EL (cell line): ENCODE measurements at places on chromosomes 16 and 17.

DNA sequence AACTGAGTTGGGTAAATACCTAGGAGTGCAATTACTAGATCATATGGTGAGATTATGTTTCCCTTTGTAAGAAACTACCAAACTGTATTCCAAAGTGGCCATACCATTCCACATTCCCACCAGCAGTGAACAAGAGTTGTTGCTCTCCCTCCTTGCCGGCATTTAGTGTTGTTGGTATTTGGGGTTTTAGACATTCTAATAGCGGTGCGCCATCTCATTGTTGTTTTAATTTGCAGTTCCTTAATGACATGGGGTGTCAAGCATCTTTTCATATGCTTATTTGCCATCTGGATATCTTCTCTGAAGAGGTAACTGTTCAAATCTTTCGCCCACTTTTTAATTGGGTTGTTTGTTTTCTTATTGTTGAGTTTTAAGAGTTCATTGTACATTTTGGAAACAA is 164.2 kb upstream of the LHX1 start:
- DNase-seq = no peak

GRCh38 chr16:58339452-58339981 is 44.7 kb upstream of the PRSS54 start:
- DNase-seq = peak; percentile 31

- no peak for DNase-seq
These were observed 942 bp downstream of the LDAF1 start for GRCh38 chr16:21159281-21159951.

GRCh38 chr16:30526137-30526822 is at the start of gene ZNF768:
TSS of gene ZNF768 (minus strand) at chr16:30526566. CDS start at chr16:30526413, 153 bp downstream.
- peak; percentile 60 for DNase-seq

- no peak for DNase-seq
These were observed 4.5 kb downstream of the MINK1 start for GRCh38 chr17:4837471-4838308.

DNA sequence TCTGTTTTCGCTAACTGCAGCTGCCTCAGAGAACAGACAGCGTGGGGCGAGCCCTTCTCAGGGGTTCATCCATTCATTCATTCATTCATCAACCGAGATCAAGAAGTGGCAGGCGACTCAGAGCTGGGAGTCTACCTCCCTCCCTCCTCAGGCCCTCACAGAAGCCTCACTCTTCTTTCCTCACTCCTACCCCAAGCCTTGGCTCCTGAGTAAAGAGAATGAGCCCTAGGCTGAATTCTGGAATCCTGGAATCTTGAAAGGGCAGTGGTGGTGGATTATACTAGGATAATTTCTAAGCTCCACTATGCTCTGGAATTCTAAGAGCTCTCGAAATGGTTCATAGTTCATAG is 2.3 kb upstream of the DLX3 start:
- no peak for DNase-seq

DNA sequence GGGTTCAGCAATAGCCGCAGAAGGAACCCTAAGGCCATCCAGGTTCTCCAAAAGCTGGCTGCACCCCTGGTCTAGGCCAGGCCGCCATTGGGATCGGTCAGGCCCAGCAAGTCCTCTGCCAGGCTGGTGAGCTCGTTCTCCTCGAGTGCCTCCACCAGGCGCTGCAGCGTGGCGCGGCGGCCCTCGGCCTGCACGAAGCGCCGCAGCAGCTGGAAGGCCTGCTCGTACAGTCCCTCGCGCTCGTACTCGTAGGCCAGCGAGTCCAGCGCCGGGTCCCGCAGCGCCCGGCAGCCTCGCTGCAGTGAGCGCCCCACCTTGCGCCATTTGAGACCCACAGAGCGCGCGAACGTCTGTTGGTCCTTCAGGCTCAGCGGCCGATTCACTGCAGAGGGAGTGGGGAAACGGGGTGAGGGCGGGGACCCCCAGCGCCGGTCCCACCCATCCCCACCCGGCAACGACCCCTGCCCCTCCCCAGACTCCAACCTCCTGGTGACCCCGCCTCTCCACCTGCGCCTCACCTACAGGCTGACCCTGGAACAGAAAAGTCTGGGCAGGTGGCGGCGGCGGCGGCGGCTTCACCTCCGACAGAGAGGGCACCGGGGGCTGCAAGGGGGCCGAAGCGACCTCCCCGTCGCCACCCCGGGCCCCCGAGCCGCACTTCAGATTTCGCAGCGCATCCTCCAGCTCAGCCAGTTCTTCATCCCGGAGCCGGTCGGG is 3.9 kb upstream of the B3GNT9 start:
- no peak for DNase-seq

DNA sequence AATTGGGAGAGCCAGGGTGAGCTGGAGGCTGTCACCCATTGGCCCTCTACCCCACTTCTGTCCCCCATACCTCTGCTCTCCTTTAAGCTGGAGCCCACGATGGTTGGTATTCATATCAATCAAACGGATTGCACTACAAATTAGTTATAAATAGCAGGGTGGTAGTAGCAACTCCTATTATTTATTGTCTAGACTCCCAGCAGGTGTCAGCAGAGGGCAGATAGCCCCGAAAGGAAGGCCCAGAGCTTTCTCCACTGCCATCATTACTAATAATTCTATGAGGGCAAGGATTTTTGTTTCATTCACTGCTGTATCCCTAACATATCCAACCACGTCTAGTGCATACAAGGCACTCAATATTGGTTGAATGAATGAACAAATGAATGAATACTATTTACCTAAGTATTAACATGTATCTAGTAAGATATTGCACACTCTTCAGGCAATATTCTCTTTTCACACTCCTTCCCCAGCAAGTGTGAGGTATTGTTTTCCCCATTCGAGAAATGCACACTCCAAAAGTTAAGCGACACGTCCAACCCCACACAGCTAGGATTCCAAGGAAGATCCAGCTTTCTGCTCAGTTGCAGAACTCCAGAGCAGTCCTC is 6.3 kb downstream of the C17orf50 start:
- DNase-seq = peak; percentile 55

DNA sequence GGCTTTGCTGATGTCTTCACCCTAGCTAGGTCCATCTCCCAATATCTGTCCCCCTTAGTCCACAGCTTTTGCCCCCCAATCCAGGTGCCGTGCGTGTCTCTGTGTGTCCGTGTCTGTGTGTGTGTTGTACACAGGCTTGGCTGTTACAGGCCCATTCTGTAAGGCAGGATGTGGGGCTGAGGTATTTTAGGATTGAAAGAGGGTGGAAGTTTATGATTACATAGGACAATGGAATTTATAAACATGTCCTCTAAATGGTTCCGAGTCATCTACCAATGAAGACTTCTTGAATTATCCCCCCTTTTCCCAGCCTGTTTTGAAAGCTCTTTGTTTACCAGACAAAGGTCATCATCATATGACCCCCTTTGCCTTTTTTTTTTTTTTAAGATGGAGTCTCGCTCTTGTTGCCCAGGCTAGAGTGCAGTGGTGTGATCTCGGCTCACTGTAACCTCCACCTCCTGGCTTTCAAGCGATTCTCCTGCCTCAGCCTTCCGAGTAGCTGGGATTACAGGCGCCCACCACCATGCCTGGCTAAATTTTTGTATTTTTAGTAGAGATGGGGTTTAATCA is 21.9 kb downstream of the ACE start:
- DNase-seq = peak; percentile 65

DNA sequence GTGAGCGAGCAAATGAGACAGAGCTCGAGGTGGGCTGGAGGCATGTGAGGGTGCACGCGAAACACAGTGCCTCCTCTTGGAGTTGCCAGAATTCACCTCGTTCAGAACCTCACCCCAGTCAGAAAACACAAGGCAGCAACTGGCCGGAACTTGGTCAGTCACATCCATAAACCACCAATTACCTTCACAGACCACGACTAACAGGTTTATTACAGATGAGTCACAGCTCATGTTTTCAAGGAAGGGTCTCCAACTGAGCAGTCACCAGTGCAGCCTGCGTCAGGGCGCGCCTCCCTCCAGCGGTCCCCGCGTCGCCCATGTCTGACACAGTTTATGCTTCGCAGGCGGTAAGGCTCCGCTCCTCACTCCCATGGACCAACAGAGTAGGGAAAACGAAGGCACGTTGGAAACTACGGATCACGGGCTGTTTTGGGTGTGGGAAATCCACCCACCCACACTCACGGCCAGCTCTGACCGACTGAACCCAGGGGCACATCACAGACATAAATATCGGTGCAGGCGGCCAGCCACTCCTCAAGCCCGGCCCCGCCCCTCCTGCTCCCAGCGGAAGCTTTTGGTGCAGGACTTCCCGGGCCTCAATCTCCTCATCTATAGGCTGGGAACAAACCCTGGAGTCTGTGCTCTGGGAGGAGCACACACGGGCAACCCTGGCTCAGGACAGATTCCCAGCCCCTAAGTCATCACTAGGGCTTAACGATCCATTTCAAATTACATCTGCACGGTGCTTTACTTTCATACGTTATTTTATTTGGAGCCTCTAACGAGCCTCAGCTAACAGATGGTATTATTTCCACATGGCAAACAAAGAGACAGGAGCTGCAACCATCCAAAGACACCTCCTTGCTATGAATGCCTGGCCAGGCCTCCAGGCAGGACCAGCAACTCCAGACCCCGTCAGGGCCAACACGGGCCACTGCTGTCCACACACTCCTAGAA is 126.3 kb downstream of the ZNF778 start:
- DNase-seq = peak; percentile 45

DNA sequence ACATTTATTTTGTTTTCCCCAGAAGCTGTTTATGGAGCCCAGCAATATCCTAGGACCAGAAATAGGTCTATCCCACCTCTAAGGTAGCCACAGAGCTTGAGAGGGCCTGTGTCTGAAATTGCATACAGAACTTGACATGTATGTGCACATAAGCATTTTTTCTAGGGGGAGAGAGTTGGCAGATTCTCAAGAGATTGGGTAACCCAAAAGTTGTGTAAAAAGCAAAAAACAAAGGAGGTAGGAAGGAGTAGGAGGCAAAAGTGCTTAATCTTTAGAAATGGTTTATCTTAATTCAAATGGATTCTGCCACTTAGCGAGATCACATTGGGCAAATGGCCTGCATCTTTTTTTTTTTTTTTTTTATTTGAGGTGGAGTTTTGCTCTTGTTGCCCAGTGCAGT is 3.5 kb downstream of the PLK1 start:
- DNase-seq = peak; percentile 18

DNA sequence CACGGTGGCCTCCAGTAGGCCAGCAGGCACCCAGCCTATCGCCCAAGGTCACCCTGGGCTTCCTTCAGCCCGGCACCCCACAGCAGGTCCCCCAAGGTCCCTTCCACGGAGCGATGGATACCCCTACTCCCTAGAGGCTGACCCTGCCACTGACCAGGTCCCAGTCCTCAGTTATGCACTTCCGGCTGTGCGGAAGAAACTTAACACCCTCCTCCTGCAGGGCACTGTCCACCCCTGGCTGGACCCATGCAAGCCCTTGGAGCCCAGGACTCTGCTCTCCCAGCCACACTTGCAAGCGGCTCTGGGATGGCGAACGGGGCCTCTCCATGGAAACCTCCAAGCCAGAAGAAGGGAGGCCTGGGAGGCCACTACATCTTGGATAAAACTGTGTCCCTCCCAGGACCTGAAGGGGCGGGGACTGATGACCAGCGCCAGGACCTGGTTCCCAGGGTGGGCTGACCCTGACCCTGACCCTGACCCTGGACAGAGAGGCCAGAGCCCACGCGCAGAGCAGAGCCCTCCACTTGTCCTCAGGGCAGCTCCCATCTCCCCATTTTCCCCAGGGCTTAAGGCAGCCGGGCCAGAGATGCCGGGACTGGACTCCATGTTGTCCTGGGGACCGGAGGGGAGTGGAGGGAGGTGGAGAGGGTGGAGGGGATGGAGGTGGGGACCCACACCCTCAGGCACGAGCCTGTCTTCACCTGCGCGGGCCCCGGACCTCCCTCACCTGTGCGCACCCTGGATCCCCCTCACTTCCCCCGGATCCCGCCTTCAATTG is 734 bp downstream of the CEP131 start:
- DNase-seq = peak; percentile 27

DNA sequence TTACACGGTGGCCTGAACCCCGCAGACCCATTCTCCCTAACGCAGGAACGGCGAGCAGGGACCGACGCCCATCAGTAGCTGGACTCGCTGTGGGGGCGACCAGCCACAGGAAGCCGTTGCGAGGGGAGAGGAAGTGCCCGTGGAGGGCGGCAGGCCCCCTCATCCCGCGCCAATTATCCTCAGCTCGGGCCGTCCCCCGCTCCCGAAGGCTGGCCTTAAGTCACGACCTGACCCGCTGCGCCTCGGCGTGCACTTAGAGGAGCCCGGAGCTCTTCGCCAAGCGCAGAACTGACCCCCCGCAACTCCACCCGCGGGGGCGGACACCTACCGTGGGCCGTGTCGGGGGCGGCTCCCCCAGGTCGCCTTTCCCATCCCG is 401 bp downstream of the ARL16 start:
- no peak for DNase-seq

DNA sequence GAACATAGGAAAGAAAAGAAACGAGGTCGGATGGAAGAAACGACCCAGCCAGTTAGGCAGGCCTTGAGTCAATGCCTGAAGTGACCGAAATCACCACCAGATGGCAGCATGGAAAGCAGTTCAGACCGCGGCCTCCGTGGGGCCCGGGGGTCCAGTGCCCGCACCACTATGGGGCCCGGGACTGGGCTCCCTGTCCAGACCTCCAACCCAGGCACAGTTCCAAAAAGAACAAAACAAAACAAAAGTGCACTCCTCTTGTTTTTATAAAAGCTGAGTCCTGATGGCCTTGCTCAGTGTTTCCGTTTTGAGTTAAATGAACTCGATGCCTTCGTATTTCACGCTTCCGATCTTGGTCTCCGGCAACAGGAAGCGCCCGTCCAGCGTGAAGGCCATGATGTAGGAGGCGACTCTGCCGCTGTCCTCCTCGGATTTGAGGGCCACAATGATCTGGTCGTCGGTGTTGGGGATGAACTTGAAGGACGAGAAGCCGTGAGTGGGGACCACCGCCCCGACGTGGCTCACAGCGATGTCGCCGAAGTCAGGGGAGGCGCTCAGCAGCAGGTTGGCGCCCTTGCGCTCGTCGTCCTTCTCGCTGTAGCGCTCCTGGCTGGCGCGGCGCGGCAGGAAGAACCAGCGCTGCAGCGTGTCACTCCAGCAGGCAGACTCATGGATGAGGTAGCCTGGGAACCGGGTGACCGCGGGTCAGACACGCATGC is 13.7 kb upstream of the LGALS3BP start:
- DNase-seq = peak; percentile 37

- no peak for DNase-seq
These were observed 140.7 kb downstream of the SDK2 start for GRCh38 chr17:73503560-73503959.

DNA sequence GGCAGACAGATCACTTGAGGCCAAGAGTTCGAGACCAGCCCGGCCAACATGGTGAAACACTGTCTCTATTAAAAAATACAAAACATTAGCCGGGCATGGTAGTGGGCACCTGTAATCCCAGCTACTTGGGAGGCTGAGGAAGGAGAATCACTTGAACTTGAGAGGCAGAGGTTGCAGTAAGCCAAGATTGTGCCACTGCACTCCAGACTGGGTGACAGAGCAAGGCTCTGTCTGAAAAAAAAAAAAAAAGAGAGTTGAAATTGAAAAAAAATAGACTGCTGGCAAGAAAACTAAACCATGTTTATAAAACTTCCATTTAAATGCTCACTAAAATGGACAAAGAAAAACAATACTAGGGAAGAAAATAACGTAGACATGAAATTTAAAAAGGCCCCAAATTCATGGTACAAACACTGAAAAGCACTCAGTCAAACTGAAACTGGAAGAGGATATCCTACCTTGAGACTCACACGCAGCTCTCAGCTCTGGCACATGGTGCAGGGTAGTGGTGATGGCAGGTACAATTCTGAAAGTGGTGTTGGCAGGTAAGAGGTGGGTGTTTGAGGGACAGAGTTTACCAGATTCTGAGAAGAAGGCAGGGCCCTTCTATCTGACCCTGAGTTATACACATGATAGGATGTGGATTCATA is 19.3 kb downstream of the CNTROB start:
- DNase-seq = no peak
